T-cell (primary cell): ENCODE measurements at places on chromosomes 4 and X.

DNA sequence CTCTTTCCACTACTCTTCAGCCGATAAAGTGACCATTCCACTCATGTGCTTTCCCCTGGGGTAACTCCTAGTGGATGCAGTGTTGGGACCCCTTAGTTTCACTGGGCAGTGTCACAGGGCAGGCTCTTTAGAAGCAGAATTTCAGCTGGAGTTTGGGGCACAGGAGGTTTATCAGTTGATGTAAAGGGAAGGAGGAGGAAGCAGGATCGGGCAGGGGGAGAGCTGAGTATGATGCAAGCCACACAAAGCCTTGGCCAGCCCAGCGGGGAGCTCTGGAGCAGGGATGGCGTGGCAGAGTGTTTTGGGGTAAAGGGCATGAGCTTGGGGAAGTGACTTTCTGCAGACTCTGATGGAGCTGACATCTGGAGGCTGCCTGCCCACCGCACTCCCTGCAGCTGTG, 19.3 kb downstream of the WDR13 start:
- H3K27ac ChIP-seq = no peak overlapping the region
- no peaks in the 10 kb centered on the region for H3K4me1 ChIP-seq
- H3K27me3 ChIP-seq = no peaks in the 10 kb centered on the region
- H3K36me3 ChIP-seq = no peaks in the 10 kb centered on the region

DNA sequence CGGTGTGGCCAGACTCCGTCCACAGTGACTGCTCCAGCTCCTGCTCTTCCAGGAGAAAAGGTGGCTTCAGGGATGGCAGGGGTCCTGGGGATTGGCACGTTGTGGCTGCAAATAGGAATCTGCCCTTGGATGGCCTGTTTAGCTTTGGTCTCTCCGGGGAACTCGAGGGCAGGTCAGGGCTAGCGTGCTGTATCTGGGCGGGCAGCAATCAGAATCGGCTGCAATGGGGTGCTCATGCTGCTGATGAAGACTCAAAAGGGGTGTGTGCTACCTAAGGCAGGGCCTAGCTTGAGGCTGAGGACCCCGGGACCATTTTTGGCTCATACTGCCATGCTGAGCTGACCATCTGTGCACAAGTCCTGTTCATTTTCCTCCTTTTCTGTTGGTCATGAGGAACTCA, 51.3 kb downstream of the RGS12 start:
- no peak overlapping the region for H3K27ac ChIP-seq
- no peak overlapping the region for H3K4me3 ChIP-seq
- no peak for DNase-seq
- no peaks in the 10 kb centered on the region for H3K4me1 ChIP-seq
- H3K27me3 ChIP-seq = peaks cover 3% of the 10 kb centered on the region
- H3K36me3 ChIP-seq = no peaks in the 10 kb centered on the region

DNA sequence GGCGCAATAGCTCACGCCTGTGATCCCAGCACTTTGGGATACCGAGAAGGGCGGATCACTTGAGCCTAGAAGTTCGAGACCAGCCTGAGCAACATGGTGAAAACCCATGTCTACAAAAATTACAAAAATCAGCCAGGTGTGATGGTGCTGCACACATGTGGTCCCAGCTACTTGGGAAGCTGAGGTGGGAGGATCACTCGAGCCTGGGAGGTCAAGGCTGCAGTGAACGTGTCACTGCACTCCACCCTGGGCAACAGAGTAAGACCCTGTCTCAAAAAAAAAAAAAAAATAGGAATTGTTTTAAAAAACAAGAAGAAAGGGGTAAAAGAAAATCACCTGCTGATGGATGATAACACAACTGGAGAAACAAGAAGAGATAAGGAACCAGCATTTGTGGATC, 38.8 kb downstream of the CHIC2 start:
- peaks cover 2% of the 10 kb centered on the region for H3K36me3 ChIP-seq
- no peaks in the 10 kb centered on the region for H3K27me3 ChIP-seq
- H3K4me1 ChIP-seq = no peaks in the 10 kb centered on the region
- H3K4me3 ChIP-seq = no peak overlapping the region
- no peak for DNase-seq

GRCh38 chr4:110354460-110354859, 121.5 kb upstream of the ENPEP start:
- H3K4me3 ChIP-seq = no peak overlapping the region
- no peak for DNase-seq
- H3K36me3 ChIP-seq = no peaks in the 10 kb centered on the region
- no peaks in the 10 kb centered on the region for H3K4me1 ChIP-seq
- H3K27me3 ChIP-seq = no peaks in the 10 kb centered on the region

- no peak for DNase-seq
- peaks cover 32% of the 10 kb centered on the region for H3K4me1 ChIP-seq
- no peaks in the 10 kb centered on the region for H3K27me3 ChIP-seq
- H3K27ac ChIP-seq = no peak overlapping the region
- peak overlapping the region; percentile 77 for H3K4me3 ChIP-seq
Measured at GRCh38 chrX:154805696-154806091, 409 bp upstream of the MPP1 start.
